ENCODE measurements at places on chromosomes 1 and 21.

- DNase-seq = no peak
Measured at GRCh38 chr1:195185736-195186135, 1422.5 kb downstream of the KCNT2 start.

GRCh38 chr21:33940164-33940880, 24.7 kb upstream of the ATP5PO start:
- no peak for DNase-seq

DNA sequence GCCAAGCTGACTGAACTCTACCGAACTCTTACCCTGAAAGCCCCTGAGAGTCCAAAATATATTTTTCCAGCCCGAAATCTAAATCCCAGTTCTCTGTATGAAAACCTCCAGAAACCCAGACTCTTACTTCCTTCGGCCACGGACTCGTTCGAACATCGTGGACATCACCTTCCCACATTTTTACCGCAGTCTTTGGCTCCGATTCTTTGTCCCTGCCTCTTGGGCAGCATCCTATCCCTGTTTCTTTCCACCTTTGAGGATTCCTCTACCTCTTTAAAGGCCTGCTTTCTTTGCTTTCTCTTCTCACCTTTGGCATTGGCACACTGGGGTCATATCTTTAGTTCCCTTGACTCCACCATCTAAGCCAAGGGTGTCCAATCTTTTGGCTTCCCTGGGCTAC, 932 bp upstream of the USP24 start:
- DNase-seq = no peak

GRCh38 chr1:150995896-150996295, 10.8 kb downstream of the MINDY1 start:
- DNase-seq = no peak

- no peak for DNase-seq
Measured at GRCh38 chr1:14728516-14728915, 130.0 kb downstream of the KAZN start.

- no peak for DNase-seq
Measured at GRCh38 chr1:97783751-97784150, 137.1 kb downstream of the DPYD start.

DNA sequence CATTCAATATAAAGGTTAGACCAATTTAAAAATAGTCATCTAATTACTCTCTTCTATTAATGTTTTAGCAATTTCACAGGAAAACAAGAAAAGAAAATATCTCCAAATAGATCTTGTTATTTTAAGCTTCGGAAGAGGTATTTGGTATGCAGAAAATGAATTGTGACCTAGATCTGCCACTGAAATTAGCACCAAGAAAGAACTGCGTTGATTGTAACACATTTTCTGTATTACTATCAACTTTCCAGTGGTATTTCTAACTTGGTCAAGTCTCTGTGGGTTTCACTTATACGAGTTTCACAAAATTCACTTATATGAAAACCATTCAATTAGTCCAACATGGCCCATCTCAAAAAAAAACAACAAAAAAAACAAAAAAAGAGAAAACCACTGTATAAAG, 11.8 kb downstream of the RSBN1 start:
- no peak for DNase-seq

GRCh38 chr1:2213576-2214505, 14.3 kb upstream of the SKI start:
- DNase-seq = no peak

GRCh38 chr1:214331180-214331579, 50.2 kb downstream of the SMYD2 start:
- no peak for DNase-seq

DNA sequence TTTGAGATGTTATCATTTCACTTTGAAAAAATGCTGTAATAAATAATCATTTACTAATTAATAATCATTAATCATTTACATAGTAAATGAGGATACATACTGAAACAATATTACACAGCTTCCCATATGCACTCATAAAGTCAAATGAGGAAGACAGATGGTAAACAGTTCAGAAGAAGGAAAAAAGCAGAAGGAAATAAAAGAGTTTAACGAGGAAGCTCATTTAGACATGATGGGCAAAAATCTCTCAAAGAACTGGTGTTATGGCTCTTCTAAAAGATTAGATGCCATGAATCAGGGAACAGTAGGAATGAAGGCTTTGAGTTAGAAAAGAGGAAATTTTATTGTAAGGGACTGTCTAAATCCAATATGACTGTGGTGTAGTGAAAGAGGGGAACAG, 347.6 kb downstream of the PTPRC start:
- no peak for DNase-seq

- no peak for DNase-seq
Measured at GRCh38 chr1:32884032-32884372, 2.3 kb upstream of the HPCA start.

- DNase-seq = no peak
Measured at GRCh38 chr1:198436276-198436675, 104.2 kb downstream of the ATP6V1G3 start.

DNA sequence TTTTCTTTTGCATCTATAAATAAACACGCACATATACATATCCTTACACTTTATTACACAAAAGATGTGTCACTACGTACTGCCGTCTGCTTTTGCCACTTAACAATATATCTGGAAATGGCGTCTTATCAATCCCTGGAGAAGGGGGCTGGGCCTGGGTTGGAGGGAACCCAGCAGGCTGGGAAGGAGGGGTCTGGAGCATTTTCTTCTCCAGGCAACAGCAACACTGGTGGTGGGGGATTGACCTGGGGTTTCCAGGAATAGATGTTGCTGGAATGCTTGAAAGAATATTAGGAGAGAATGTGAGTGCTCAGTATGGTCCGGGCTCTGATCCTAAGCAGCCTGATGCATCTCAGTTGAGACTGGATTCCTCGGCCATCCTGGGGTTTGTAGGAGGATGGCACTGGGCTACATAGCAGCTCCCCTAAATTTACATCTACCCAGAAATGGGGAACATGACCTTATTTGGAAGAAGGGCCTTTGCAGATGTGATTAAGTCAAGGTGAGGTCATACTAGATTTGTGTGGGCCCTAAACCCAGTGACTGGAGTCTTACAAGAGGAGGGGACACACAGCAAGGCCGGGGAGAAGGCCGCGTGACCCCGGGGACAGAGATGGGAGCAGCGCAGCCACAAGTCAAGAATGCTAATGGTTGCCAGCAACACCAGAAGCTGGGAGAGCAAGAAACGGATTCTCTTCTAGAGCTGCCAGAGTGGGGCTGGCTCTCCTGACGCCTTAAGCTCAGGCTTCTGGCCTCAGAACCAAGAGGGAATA, 98.6 kb downstream of the SIK1 start:
- no peak for DNase-seq

GRCh38 chr1:245684166-245684565, 529.4 kb downstream of the KIF26B start:
- DNase-seq = no peak

DNA sequence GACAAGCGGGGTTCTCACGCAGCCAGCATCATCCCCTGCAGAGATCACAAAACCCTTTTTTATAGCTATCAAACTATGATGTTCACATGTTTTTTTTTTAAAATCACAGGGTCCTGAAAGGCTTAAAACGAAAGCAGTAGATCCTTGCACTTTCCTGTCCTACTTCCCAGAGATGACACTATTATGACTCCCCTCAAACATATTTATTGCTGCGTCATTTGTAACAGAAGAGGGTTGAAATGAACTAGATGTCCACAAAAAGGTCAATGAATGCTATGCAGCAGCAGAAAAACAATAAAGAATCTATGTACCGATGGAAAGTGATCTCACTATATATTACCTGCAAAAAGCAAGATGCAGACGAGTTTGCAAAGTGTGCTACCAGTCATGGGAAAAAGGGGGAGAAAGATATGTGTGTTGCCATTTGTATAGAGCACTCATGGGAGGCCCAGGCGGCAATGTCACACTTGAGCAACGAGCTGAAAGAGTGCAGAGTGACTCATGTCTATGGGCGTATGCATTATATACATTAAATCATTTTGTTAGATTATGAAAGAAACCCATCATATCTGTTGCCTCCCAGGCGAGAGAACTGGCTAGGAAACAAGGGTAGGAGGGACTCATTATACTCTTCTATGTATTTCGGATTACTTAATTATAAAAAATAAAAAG, 68.9 kb upstream of the PARP1 start:
- DNase-seq = no peak

- no peak for DNase-seq
Measured at GRCh38 chr1:53539711-53540603, 80.8 kb downstream of the DMRTB1 start.

GRCh38 chr1:32256473-32257226, 5.6 kb downstream of the LCK start:
- no peak for DNase-seq

DNA sequence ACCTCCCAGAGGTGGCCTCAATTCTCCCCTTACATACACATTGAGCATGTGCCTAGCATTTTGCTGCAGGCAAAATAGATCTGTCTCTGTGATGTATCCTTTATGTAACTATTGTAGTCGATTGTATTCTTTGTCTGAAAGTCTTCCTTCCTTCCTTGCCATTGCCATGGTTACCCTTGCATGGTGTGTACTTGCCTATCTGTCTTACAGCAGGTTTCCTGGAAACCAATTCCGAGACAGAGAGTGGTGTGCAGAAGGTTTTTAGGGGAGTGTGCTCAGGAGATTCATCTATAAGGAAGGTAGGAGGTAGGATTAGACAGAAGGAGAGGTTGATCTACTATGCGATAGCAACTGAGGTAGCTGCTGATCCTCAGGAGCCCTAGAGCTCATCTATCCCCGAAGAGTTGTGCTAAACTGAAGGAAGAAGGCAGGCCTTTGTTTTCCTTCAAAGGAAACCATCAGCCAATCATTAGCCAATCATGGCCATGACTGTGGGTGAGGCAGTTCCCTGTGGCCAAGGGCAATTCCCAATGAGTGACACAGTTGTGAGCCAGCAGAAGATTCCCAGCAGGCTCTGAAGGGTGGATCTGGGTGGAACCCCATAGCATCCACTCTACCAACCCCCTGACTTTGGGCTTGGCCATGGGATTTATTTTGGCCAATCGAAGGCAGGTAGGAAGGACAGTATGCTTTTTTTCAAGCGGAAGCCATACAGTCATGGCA, 15.0 kb downstream of the CITED4 start:
- DNase-seq = no peak

- DNase-seq = no peak
Measured at GRCh38 chr21:17537299-17537698, 24.5 kb downstream of the CXADR start.

DNA sequence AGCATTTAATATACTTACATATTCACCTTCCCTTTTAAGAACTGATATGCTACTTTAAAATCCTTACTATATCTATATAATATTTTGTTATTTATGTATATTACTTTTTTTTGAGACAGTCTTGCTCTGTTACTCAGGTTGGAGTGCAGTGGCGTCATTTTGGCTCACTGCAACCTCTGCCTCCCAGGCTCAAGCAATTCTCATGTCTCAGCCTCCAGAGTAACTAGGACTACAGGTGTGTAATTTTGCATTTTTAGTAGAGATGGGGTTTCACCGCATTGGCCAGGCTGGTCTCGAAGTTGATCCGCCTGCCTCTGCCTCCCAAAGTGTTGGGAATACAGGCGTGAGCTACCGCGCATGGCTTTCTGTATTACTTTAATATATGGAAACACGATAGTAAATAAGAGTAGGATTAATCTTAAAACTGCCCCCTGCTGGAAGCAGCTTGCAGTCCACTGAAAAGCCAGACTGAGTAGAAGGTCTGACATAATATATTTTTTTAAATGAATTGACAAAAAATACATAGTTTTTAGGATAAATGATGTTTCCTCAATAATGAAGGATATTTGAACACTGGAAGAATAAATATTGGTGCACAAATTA, 24.4 kb downstream of the RCAN3 start:
- no peak for DNase-seq

GRCh38 chr1:7767176-7767575, 3.9 kb upstream of the VAMP3 start:
- no peak for DNase-seq

GRCh38 chr1:63537940-63538339, 14.6 kb downstream of the EFCAB7 start:
- DNase-seq = no peak

DNA sequence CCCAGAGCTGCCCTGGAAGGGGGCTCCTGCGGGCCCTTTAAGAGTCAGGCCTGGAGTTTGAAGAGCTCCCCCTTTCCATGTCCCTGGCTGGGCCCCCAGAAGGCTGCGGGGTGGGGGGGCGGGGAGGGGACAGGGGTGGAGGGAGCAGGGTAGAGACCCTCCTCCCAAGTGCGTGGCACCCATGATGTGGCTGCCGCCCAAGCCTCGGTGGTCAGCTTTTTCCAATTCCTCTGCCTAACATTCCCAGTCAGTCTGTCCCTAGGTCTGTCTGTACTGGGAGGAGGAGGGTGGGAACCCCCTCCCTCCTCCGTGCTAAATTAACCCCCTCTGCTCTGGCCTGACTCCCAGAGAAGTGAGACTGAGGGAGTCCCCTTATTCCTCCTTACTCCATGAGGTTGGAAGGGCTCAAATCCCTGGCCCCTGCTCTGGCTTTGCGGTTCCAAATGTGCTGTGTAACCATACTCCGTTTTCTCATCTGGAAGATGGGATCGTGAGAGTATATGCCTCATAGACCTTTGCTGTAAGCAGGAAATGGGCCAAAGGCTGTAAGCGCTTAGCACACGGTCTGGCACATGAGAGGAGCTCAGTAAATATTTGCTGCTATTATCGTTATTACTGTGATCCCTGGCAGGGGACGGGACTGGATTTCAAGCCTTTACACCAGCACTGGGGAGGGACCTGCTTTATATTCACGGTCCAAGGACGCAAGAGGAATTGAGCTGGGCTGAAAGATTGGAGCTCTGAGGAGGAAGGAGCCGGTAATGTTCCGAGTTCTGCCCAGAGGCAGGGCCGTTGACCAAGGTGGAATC, 658 bp upstream of the COL16A1 start:
- DNase-seq = no peak

GRCh38 chr1:233241759-233242158, 53.8 kb downstream of the PCNX2 start:
- no peak for DNase-seq

DNA sequence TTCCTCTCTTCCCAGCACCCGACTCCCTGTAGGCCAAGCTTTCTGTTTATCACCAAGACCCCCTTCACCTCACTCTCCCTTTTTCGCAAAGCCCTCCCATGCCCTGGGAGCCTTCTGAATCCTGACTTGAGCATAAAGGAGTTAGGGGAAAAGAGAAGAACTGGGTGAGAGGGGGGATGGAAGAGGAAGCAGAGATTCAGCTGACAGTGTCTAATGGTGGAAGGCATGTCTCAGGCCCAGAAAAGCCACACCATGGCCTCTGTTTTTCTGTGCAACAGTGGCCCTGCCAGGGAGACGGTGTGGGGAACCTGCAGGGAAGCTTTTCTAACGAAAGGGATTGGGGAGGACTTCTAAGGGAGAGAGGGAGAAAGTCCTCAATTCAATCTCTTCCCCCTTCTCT, 32.9 kb upstream of the SLC30A1 start:
- no peak for DNase-seq

DNA sequence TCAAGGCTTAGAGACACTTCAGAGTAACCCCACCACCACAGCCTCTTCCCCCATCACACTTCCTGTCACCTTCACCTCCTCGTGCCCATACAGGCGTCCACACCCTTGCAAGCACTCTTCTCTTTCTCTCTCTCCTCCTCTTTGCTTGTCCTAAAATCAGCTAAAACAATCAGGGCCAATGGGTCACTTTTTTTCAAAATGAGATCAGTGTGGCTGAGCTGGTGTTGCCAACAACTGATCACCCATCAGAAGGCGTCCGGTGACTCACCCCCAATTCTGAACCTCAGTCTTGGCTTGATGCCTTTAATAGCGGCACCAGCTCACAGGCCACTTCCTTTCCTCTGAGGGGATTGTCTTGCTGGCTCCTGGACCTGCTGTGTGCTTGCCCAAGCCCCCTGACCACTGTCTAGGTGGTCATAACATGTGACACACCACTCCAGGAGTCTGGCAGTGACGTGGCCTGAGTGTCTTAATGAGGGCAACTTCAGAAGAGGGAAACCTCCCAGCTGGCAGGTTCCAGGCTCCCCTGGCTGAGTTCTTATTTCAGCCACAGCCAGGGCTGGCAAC, 1.6 kb downstream of the DRAXIN start:
- peak; percentile 65 for DNase-seq
